Stimulated activated CD4-positive, alpha-beta T cell treated with anti-CD3 and anti-CD28 coated beads, Interleukin-1b, Interleukin-23, amount 100 ng/mL, for 1 hour (primary cell): ENCODE measurements at places on chromosomes 2 and 18.

DNA sequence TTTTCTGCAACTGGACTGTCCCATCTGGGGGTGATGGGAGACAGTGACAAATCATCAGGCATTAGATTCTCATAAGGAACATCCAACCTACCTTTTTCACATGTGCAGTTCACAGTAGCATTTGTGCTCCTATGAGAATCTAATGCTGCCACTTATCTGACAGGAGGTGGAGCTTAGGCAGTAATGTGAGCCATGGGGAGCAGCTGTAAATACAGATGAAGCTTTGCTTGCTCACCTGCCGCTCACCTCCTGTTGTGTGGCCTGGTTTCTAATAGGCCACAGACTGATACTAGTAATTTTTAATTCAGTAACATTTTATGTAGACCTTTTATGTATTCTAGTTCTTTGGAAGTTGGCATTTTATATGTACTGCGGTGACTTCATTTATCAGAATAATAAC is 180.1 kb upstream of the SPOPL start:
- no peak for DNase-seq

- DNase-seq, result no peak
These were observed 11.5 kb upstream of the SNED1 start for GRCh38 chr2:240986787-240987411.

DNA sequence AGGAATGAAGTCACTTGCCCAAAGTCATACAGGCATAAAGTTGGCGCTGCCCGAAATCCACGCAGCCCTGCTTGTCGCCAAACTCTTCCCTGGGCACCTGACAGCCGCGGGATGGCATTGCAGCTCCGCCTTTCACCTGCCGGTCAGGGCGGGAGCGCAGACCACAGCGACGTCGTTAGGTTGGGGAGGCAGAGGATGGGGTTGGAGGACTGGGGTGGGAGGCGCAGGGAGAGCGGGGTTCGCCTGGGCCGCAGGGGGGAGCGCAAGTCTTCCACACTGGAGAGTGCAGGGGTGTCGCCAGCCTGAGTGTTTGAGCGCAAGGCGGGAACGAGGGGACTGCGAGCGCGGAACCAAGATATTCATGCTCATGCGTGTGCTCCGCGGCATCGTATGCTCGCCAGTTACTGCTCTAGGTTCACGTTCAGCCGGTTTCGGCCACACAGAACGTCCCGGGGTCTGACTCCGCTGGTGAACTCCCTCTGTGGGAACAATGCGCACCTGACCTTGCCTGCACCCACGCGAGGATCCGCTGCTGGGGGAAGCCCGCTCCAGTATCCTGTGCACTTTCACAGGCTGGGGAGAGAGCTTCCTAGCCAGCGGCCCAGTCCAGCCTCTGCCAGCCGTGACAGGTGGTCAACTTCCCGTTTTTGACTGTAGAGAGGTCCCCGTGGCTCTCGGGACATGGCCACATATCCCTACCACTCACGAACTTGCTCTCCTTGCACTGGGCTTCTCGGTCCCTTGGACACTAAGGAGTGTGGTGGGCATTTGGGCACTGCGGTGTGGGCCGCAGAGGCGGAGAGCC is 767 bp upstream of the NPPC start:
- no peak for DNase-seq

DNA sequence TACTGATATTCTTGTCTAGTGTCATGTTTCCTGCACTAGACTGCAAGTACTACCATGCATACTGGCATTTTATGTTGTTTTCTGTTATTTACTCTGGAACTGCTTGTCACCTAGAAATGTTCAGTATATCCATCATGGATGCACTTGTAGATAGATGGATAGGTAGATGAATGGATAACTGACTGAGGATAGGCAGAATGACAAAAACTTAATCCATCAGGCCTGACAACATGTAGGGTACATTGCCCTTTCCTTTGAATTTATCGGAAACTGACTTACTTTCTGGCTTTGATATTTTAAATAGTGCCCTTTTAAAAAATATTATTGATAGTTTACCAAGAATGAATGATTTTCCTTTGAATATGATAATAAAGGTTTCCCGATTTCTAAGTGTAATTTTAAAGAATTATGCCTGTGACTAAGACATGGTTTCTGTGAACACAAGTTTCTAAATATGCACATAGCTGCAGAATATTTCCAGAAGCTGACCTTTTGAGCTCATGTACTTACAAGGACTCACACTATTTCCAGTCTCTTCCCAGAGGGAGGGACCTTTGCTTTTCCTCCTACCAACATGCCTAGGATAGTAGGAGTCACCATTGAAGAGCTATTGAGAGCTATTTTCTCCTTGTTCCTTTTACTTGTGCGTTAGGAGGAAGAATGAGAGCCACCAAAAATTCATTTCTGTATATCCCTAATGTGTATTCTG is 81.3 kb downstream of the ANKRD12 start:
- DNase-seq, result no peak

DNA sequence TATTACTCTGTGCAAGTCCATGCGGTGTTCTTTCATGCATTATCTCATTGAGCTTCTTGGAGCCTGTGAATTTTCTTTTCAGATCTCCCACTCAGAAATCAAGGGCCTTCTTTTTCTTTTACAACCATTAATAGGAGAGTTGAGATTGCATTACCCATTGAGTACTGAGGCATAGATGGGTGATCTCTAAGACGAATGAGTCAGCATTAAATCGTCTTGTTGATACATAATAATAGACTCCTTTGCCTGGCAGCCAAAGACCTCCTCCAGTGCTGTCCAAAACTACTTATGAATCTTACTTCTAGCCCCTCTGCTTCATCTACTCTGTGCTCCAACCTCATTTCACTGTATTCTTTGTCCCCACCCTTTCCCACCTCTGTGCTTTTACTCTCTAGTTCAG is 180.5 kb downstream of the AGPS start:
- DNase-seq, result no peak

DNA sequence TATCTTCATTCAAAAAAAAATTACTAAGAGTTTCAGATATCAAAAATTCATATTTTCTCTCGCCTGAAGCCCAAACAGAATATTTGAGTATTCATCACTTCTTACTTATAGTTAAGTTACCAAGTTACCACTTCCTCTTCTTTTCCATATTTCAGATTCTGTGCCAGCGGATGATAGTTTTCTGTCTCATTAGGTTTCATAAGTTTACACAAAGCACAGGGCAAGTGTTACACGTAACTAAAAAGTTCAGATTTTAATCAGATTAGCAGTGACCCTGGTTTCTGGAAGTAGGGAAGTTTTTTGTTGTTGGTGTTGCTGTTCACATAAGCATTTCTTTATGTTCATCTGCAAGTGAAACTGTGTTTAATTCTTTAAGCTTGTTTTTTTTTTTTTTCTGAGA is 10.2 kb downstream of the AFTPH start:
- no peak for DNase-seq

GRCh38 chr18:3060667-3061580 is 48.0 kb upstream of the LPIN2 start:
- DNase-seq, result no peak

- peak; percentile 66 for DNase-seq
These were observed at the start of gene FKBP7 for GRCh38 chr2:178478439-178479274. Gene FKBP7 (minus strand): TSS chr2:178478600. CDS start chr2:178478499, 101 bp downstream.

DNA sequence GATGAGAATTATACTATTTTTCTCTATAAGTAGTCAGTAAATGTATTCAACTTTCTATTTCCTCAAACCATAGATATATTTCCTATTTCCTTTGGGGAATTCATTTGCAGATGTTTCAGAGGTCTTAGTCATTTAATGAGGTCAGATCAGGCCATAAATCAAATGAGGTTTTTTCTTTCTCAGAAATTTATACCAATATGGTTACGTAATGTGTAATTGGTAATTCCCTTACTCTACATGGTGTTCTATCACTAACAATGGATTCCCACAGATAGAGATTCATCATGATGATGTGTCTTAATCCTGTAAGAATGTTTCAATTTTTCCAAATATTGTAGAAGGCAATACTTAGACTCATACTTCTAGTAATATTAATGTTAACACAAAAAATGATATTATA is 108.0 kb downstream of the DPP4 start:
- DNase-seq, result no peak

DNA sequence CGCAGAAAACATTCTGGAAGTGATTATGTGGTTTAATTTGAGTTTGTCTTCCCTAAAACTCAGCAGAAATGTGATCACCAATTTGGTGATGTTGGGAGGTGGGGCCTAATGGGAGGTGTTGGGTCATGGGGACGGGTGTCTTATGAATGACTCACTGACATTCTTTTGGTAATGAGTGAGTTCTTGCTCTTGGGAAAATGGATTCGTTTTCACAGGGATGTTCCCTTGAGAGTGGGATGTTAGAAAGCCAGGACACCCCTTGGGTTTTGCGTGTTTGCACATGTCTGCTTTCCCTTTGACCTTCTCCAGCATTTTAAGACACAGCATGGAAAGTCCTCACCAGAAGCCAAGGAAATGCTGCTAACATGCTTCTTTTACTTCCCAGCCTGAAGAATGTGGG is 321.5 kb upstream of the NT5C1B start:
- DNase-seq, result no peak

DNA sequence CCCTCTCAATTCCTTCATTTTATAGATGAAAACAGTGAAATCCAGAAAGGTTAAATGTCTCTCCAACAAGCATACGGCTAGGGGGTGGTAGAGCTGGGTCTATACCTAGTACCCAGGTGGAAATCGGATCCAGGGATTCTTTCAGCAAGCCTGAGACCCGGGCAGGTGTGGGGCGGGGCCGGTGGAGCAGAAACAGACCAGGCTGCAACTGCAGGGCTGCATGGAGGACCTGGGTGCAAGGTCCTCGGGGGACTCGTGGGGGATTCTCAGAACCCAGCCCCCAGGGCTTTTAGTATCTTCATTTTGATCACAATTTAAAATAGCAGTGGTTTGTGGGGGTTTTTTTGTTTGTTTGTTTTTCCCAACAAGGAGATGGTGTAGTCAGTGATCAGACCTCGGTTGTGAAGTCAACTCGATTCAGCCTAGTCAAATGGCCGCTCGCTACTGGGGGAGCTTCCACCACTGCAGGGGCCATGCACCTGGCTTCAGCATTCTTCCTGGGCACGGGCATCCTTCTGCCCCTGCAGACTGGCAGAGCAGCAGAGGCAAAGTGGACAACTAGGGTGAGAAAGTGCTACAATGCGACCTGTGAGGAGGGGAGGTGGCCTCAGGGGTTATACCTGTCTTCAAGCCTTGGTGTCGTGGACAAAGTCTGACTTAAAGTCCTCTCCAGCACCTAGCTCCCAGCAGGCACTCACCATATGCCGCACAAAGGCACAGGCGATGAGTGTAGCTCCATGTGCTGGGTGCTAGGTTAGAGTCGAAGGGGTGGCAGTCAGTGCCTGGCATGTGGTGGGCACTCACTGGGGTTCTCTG is 46.3 kb downstream of the GORASP2 start:
- DNase-seq, result no peak

DNA sequence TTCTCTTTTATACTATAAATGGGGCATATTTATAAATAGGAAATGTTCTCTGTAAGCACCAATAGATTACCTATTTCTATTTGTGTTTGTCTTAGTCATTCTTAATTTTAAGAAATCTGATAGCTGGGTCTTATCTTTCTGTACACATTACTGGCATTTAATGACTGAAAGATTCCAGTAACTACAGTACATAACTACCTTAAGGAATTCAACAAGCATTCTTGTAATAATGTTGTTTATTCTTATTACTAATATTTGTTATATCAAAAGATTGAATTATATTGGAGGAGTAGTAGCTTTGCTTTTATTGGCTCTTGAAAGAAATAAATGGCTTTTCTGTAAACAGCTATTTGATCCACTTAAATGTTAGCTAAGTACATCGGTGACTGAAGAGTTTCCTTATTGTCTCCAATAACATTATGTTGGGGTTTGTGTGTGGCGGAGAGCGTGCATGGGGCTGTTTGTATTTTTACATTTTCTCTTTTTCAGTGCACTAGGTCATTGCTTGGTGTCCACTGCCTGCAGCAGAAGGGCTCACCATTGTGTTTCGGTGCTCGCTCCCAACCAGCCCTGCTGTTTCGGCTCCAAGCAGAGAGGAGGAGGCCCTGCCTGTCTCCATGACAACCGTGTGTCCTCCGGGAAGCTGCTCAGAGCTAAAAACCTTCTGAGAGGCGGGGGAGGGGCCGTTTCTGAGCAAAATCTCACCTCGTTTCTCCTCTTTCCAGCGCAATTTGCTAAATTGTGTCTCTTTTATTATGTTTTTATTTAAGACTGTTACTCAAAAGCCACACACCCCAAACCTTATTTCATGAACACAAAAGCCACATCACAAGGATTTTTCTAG is 112.5 kb upstream of the SLC38A11 start:
- DNase-seq, result no peak

DNA sequence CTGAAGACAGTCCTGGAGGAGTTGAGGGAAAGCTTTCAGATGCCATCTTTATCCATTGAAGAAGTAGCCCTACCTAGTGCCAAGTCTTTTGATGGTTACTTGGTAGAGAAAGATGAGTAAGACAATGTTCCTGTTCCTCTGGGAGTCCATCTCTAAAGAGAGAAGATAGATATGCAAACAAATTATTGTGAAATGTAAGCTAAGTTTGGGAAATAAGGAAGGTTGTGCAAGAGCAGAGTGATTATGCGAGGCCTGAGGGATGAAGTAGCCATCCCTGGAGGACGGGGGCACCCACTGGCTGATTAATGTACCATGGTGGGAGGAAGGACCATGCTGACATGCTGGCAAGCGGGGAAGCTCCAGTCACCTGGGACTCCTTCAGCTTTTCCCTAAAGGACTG is 994 bp upstream of the DTNA start:
- no peak for DNase-seq

DNA sequence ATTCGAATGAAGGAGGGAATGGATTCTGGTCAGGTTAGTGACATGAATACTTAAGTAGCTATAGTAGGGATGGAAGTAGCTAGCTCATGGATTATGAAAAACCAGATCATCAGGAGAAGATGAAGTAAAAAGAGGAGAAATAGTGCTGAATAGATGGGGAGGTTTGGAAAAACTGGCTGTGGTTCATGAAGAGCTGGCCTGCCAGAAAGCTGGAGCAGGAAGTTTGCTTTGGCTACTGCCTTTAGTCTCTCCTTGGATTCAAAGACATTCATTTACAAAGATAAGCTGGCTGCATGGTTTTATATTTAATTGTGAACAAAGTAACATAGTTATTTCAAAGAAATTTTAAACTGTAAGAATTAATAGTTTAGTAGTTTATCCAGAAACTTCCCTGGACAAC is 567.0 kb downstream of the RIT2 start:
- no peak for DNase-seq

GRCh38 chr2:236752096-236752495 is 182.5 kb downstream of the ACKR3 start:
- no peak for DNase-seq

DNA sequence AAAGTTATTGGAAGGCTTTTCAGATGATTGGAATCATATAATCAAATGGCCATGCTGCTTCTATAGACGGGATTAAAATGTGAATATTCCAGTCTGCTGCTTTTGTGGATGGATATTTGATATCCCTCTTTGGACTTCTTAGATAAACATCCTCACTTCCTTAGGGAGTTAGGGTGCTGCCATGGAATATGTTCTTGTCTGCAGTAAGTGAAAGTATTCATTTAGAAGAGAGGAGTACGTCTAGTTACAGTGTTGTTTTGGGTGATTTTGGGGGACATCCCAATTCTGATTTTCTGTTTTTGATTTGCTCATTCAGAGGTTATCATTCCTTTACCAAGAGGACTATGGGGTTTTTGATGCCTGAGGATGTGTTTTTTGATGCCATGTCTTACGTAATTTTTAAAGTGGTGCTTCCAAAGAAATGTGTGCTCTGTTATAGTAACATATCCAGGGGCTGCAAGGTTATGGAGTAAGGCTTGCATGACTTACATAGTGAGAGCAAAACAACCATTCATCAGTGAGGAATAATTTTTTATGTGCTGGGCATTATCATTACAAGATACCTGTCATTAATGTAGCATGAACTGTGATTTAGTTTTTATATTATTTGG is 33.6 kb downstream of the ASXL3 start:
- no peak for DNase-seq
